Bone marrow (tissue), 2 donors: ENCODE measurements at places on chromosomes 11 and 22.

GRCh38 chr22:40137132-40137531 is 40.6 kb upstream of the TNRC6B start:
- no peak for DNase-seq

- no peak for DNase-seq
Observed at GRCh38 chr11:93715797-93716396, 25.4 kb downstream of the TAF1D start.

DNA sequence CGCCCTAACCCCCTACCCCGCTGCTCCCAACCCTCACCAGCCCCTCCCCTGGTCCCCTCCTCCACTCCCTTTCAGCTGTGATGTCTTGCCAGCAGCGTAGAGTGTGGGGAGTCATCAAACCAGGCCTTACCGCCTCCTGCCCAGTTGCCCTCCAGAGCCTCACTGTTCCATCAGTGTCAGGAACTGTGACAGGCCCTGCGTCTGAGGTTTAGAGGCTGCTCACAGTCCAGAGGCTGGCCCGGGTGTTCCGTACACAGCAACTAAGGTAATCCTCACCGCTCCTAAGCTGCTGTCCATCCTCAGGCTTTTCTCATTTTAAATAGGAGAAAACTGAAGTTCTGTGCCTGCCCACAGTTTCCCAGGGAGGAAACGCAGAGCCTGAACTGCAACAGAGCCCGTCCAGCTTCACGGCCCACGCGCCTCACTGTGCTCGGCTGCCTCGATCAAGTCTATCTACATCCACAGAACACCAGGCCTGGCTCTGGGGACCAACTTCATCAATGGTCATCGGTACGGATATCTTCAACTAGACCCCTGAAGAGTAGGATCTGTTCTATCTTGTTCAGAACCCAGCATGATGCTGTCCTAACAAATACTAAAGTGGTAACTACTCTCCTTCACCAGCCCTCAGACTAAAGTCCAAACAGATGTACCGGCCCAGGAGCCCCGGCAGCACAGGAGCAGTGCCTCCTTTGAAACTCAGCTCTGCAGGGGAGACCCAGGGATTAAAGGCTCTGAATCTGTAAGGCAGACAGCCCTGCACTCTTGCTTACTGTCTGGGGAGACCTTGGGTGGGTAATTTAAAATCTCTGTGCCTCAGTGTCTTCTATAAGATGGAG is 10.3 kb downstream of the VPS37C start:
- no peak for DNase-seq

- DNase-seq = peak; percentile 99
Observed at GRCh38 chr11:65569973-65570918, at the start of gene ZNRD2. Gene ZNRD2 (plus strand): TSS chr11:65570477. CDS start chr11:65570492, 15 bp downstream.

DNA sequence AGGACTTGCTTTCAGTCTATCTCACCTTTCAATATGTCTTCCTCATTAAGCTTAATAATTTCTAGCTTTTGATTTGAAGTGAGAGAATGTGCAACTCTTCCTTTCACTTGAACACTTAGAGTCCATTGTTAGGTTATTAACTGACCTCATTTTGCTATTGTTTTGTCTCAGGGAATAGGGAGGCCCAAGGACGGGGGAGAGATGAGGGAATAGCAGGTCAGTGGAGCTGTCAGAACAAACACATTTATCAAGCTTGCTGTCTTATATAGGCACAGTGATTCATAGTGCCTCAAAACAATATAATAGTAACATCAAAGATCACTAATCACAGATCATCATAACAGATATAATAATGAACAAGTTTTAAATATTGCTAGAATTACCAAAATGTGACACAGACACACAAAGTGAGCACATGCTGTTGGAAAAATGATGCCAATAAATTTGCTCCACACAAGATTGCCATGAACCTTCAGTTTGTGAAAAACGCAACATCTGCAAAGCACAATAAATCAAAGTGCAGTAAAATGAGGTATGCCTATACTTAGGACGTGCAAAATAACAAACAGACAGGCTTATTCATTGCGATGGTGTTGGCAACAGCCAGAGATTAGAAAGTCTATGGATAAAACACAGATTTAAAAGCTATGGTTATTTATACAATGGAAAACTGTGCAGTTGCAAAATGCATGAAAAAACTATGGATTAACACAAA is 106.3 kb upstream of the TEAD1 start:
- no peak for DNase-seq

- no peak for DNase-seq
Observed at GRCh38 chr11:74932797-74933196, 16.1 kb downstream of the XRRA1 start.

DNA sequence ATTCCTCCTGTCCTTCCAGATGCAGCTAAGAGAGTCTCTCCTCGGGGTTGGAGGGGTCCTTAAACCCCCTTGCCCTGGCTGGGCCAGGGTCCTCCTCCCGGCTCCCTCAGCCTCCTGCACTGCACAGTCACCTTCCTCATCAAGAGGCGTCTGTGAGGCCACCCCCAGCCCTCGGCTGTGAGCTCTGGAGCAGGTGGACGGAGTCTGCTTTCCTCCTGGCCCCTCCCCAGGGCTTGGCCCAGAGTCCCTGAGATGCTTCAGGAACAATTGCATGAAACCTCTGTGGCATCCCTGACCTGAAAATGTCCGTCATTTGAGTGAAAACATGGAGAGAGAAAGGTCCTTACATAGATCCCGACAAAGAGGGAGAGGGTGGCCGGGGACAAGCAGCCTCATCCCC is 6.7 kb upstream of the FGF3 start:
- DNase-seq = no peak

DNA sequence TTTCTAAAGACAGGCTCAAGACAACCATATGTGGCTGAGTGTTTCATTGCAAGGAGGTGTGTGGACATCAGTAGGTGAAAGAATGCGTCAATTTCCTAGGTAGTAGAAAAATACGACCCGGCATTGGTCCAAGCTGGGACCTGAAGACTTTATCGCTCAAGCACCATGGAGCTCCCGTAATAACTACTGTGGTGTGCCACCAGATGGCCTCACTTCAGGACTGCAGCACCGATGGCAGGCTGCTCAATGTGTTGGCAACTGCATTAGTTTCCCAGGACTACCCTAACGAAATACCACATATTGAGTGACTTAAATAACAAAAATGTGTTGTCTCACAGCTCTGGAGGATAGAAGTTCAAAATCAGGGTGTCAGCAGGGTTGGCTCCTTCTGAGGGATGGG is 72.4 kb upstream of the FAT3 start:
- DNase-seq = no peak

- DNase-seq = no peak
Observed at GRCh38 chr11:14148653-14149273, 186.2 kb downstream of the SPON1 start.

DNA sequence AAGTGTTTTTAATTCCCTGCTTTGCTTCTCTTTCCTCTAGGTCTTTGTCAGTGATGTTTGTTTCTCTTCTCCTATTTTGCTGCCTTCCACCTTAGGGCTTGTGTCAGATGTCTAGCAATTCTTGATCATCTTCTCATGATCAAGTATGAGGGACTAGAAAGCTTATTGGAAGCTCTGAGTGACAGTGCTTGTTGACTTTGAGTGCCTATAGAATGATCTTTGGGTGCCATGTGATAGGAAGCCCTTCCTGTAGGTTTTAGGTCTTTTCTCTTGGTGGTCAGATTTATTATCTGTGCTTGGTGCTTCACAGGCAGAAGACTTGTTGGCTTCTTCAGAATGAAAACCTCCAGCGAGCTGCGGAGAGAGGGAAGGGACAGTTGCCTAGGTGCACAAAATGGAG is 43.1 kb downstream of the BSX start:
- no peak for DNase-seq

- no peak for DNase-seq
Observed at GRCh38 chr22:30856741-30857502, 111.7 kb downstream of the MORC2 start.

- no peak for DNase-seq
Observed at GRCh38 chr11:39247570-39248137, 2211.8 kb downstream of the LRRC4C start.

DNA sequence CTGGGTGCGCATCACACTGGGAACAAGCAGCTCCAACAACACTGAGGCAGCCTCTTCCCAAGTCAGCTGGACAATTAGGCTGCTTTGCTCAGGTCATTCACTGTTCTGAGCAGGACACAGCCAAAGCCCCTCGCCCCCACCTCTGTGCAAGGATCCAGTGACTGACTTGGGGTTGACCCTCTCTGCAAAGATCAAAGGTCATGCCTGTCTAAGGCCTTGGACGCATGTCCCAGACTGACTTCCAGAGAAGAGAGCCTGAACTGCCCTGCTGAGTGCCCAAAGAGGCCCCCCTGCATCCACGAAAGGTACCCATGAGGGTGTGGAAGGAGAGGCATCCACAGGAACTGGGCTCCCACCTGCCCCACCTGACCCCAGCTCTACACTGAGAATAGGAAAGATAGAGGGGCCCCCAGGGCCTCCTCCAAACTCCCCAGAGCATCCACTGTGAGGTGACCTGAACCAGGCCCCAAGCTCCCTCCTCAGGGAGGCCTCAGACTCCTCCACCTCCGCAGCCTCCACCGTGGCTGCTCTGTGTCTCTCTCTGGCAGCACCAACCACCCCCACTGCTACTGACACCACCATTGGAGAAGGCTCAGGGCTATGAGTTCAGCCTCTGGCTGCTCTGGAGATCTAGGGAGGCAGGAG is 53.5 kb downstream of the IGLL5 start:
- DNase-seq = no peak

- no peak for DNase-seq
Observed at GRCh38 chr11:131686836-131687235, 316.4 kb downstream of the NTM start.
